Vagina (tissue), 2 donors: ENCODE measurements at places on chromosomes 16 and 17.

GRCh38 chr16:22321340-22322001 lies 24.3 kb downstream of the POLR3E start:
- no peak for DNase-seq

DNA sequence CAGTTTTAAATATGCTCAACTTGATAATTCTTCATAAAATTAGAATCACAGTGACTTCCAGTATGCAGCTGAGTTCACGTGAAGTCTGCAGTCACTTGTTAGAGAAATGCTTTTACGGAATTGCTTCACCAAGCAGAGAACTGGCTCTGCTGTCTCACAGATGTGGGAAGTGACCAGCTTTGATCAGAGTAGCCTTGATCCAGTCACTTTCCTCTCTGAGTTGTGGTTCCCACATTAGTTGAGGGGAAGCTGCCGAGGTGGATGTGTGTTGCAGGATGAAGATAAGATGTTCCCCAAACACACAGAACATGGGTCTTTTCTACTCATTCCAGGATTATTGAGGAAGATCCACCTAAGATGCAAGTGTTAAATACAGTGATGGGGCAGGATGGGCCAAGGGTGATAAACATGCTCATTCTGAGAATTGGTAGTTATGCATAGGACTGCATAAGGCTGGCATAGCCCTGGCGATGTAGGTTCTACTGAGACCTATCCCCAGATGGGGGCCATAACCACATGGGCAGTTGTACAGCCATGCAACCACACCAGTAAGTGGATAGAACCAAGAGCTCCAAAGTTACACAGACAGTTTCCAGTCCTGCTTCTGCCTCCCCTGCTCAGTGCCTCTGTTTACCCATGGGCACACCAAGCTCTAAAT lies 168.9 kb upstream of the MAF start:
- DNase-seq = no peak

GRCh38 chr16:19771040-19771439 lies 53.0 kb downstream of the IQCK start:
- no peak for DNase-seq

DNA sequence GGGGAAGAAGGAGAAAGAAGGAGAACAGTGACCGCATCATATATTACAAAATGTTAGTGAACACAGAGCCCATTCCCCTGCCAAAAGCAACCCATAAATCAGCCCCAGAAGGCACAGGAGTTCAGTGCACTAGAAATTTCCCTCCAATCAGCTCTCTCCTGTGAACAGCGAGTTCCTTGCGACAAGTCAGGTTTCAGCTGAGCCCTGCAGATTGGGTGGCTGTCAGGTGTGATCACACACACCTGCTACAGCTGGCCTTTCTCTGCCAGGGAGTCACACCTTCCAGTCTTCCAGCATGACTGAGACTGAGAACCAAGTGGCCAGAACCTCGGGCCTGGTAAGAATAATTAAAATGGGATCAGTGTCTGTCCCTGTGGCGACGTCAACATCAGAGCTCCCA lies 60.2 kb downstream of the SHISA9 start:
- no peak for DNase-seq

GRCh38 chr17:81131486-81132196 lies 33.7 kb upstream of the PVALEF start:
- DNase-seq = no peak

DNA sequence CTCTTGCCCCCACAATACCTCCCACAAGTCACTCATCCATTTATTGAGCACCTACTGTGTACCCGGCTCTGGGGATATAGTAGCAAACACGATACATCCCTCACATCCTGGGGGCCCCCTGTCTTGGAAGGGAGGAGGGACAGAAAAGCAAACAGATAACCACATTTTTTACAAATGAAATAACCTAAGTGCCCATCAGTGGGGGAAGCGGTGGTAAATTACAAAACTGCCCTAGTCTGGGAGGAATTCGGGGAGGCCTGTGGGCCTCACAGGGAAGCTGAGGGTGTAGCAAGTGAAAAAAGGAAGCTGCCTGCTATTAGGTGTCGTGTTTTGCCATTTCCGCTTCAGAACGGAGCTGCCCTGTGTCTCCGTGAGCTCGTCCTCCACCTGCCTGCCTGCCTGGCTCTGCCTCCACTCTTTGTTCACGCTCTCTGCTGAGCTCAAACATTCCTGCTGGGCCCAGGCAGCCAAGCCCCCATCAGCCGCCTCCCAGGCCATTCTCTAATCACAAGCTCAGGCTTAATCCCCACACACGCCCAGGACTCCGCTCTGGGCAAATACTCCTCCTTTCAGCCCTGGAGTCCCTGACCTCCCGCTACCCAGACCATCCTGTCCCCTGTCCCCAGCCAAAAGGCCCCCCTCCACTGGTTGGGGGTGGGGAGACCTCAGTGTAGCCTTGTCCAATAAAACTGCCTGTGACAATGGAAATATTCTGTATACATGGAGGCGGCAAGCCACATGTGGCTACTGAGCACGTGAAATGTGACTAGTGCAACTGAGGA lies 10.2 kb upstream of the SEC14L5 start:
- DNase-seq = no peak

DNA sequence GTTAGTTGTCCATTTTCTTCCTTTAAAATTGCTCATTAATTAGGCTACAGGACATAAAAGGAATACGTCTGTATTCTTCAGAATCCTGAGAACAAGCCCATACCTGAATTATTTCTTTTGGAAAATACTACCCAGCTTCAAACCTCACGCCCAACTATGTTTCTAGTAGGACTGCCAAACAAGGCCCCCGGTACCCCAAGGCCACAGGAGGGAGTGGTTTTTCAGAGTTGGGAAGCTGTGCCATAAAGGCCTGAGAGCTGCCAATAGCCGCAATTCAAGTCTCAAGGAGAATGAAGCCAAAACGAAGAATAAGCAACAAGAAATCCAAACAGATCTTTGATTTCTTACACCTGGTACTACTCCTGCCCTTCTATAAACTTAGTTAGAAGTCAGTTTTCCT lies 48.3 kb downstream of the UBE2G1 start:
- no peak for DNase-seq

GRCh38 chr17:49990921-49991320 lies 4.1 kb downstream of the DLX3 start:
- no peak for DNase-seq

- no peak for DNase-seq
These were observed 27.7 kb upstream of the AKTIP start for GRCh38 chr16:53530741-53531140.

- no peak for DNase-seq
These were observed 37.5 kb upstream of the DHX40 start for GRCh38 chr17:59527931-59528330.

DNA sequence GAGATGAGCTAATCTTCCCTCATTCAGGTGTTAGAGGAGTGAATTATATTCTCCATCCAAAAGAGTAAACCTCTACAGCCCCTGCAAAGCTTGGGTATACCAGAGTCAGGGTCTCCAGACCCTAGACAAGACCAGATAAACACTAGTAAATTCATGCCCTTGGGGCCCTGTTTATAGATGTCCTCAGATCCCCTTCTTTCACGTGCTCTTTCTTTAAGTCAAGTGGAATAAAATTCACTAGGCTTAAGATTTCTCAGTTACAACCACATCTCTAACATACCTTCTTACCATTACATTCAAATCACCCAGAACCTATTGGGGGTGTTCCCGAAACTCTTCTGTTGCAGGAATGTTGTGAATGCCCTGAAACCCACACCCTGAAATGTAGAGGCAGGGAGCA lies 2.2 kb upstream of the C17orf58 start:
- DNase-seq = no peak

DNA sequence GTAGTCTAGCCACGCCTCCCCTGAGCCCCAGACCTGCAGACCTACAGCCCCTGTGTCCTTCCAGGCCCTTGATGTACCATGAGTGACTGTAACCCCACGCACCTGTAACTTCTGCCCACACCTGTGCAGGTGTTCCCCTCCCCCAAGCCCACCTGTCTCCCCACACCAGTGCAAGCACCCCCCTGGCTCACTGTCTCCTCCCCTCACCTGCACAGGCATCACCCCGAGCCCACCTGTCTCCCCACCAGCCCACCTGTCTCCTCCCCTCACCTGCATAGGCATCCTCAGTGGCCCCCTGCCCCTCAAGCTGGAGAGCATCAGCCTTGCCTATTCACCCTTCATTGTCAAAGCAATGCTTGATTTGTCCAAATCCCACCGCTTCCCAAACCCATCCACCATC lies 32.3 kb upstream of the ZC3H18 start:
- DNase-seq = no peak

GRCh38 chr17:35890774-35891155 lies 10.6 kb upstream of the CCL5 start:
- DNase-seq = no peak

GRCh38 chr16:76681296-76681695 lies 404.1 kb downstream of the CNTNAP4 start:
- DNase-seq = no peak

GRCh38 chr17:58530655-58531054 lies 16.2 kb upstream of the MTMR4 start:
- no peak for DNase-seq

GRCh38 chr17:601244-601925 lies 113.3 kb downstream of the VPS53 start:
- no peak for DNase-seq

DNA sequence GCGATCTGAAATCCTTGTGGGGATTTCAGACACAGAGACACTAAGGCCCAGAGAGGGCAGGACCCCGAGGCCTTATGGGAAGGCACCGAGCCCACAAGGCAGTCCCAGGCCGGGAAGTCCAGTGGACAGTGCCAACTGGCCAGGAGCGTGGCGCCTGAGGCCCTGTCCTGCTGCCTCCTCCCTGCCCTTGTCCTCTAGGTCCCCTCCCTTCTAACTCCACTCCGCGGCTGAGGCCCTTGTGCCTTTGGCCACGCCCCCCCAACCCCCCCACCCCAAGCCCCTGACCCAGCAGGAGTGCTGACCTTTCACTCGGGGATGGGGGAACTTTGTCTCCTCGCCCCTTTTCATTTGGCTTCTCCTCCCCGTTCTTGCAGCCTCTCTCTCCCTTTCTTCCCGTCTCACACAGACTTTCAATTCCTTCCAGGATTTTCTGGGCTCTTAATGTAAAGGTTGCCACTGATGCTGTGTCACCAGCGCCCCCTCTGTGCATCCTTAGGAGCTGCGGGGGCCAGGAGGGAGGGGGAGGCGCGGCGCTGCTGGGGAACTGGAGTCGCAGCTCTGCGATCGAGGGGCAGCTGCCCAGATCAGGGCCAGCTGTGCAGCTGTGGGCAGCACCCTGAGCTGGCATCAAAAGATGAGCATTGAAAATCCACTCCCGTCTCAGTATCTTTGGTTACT lies 29.1 kb downstream of the CRHR1 start:
- DNase-seq = no peak

DNA sequence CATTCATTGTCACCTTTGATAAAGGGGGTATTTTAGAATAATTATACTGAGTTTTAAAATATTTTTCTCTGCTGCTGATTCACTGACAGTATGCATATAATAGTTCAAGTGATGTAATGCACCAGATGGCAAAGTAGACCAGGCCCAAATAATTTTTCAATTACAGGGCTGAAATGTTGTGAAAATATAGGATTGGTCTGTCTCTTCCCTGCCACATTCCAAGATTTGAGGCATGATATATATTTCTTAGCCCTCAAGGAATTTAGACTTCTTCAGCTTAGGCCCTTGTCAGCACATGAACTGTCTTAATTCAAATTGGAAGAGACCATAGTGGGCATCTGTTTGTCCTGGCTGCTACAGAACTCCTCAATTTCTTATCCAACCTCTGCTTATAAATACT lies 39.2 kb upstream of the SLC12A3 start:
- DNase-seq = no peak

DNA sequence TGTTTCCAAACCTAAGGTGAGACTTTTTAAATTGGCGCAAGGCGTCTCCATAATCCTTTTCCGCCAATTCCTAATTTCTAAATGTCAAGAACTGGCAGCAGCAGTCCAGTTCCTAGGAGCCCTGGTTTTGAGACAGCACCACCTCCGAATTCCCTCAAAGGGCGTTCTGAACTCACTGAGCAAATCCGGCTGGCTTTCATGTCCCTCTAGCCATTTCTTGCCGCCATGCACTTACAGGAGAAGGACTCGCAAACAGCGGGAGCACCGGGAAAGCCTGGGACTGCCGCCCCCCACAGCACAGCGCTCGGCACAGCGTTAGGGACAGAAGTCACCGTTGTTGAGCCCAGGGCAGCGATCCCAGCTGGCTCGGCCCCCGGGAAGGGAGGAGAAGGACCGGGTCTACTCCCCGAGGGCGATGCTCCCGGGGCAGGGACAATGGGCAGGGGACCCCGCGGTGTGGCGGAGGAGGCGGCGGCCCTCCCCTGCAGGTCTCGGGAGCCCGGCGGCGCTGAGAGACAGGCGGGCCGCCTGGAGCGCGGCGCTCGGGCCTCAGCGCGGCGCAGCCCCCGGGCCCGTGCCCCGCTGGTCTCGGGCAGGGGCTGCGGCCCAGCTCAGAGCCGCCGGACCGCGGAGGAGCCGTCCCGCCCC lies 545 bp downstream of the ARHGAP17 start:
- no peak for DNase-seq

DNA sequence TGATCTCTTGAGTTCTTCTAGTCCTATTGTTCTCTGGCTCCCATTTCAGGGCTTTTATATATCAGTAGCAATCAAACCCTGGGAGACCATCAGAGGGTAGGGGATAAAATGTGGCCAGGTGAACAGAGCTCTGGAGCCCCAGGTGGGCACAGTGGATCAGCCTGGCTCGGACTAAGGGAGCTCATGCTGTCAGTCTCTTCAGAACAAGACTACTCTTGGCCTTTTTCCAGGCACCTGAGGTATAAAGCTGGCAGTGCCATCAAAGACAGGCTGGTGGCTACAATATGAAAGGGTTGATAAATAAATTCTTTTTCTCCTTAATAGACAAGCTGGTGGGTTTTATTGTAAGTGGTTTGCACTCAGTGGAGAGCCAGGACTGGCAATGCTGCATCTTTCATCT lies 160.0 kb upstream of the CCL2 start:
- no peak for DNase-seq

GRCh38 chr16:83955218-83956130 lies 2.4 kb downstream of the OSGIN1 start:
- DNase-seq = no peak

- DNase-seq = no peak
These were observed 349.4 kb downstream of the FOXL1 start for GRCh38 chr16:86927699-86928098.

- DNase-seq = no peak
These were observed 3.3 kb upstream of the ZFHX3 start for GRCh38 chr16:73051226-73051625.

DNA sequence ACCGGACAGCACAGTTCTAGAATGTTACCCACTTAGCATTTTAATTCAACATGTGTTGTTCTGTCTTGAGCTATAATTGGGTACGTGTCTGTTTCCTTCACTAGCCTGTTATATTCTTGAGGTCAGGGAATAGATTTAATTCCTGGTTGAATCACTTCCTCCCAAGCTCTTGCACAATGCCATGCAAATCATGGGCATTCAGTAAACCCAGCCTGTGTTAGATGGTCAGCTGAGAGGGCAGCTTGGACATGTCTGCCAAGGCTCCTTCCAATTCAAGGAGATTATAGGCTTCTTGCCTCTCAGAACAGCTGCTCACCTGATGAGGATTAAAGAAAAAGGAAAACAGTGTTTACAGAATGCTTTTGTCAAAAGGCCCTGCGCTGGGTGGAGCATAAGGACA lies 12.6 kb downstream of the C1QTNF1 start:
- DNase-seq = no peak
